ENCODE measurements at places on chromosomes 6 and 20.

GRCh38 chr6:53792016-53792415 is 2.8 kb upstream of the LRRC1 start:
- DNase-seq = no peak

GRCh38 chr6:161554883-161555282 is 281.0 kb upstream of the AGPAT4 start:
- DNase-seq = no peak

DNA sequence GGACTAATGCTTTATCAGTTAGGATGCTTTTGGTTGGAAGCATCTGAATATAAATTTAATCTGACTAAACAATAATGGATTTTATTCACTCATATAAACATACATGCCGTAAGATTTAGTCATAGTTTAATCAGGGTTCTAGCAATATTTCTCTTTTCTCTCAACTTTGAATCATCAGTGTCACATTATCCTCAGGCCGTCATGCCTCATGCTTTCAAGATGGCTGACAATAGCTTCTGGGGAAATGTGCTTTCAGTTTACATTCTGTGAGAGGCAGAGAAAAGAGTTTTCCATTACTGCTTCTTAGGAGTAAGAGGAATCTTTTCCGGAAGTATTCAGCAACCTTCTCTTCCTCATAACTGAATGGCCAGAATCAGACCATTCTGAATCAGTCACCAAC is 162.2 kb downstream of the GJA1 start:
- peak; percentile 58 for DNase-seq

DNA sequence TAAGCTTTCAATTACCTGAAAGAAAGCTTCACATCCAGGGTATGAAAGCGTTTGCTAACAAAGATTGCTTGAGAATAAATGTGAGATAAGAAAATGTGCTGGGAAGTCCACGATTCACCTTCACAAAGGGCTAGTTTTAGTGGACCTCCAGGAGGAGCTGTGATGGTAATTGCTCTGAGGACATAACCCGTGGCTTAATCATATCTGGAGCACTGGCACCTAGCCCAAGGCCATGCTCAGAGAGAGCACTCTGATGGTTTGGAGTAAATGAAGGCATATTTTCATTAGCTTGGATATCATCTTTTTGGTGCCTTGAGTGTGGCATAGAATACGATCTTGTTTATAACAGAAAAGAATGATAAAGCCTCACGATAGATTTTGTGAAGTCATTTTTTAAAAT is 46.9 kb upstream of the BACH2 start:
- peak; percentile 36 for DNase-seq

GRCh38 chr6:101125380-101125971 is 244.3 kb upstream of the ASCC3 start:
- DNase-seq = no peak

DNA sequence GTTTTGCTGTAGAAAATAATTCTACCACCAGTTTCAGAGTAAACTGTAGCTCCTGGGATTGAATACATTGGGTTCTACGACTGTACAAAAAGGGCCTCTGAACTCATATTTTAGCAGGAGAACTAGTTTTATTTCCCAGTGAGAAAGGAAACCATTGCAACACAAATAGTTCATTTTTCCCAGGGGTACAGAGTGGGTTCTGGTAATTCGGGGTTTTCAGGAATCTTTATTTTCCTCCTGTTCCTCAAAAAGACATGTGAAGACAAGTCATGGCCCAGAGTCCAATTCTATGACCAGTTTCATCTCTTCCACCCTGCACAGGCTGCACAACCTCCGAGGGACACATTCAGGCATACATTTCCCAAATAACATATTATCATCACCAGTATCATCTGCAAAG is 222.1 kb downstream of the HIVEP2 start:
- DNase-seq = no peak

- no peak for DNase-seq
Observed at GRCh38 chr6:49634092-49634835, 2.4 kb downstream of the RHAG start.

- no peak for DNase-seq
Observed at GRCh38 chr20:43534791-43535350, 24.0 kb upstream of the SGK2 start.

DNA sequence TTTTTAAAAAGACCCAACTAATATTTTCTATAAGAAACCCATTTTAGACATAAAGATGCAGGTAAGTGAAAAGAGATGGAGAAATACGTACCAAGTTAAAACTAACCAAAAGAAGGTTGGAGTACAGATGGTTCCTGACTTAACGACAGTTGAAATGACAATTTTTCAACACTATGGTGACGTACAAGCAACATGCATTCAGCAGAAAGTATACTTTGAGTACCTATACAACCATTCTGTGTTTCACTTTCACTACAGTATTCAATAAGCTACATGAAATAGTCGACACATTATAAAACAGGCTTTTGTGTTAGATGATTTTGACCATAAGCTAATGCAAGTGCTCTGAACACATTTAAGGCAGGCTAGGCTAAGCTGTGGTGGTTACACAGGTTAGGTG is 228.9 kb downstream of the RNGTT start:
- DNase-seq = no peak

GRCh38 chr6:33321227-33321626 is 3.7 kb upstream of the ZBTB22 start:
- DNase-seq = no peak

DNA sequence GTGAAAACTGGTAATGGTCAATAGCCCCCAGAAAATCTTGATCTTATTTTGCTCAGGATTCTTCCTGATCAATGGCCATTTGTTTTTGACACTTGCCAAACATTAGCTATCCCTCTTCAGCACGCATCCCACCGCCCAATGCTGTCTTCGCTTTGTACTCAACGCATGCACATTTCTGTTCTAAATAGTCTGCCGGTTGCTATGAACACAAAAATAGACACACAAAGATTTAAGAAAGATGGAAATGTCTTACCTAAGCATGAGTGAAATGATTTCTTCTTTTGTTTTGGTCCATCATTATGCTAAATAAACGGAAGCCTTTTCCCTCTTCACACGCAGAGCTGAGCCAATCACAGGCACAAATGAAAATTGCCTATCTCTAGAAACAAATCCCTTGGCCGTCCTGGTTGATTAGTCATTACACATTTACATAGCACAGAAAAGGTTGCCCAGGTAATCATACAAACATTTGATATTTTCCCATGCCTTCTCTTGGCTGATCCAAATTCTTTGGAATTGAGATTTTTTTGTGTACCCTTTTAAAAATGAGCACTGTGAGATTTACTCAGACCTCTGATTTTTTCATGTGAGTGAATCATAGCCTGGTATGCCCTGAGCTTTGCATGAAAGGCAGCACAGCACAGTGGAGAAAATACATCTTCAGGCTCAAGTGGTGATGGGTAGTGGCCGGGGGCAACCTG is 70.5 kb upstream of the FAM184A start:
- DNase-seq = no peak

DNA sequence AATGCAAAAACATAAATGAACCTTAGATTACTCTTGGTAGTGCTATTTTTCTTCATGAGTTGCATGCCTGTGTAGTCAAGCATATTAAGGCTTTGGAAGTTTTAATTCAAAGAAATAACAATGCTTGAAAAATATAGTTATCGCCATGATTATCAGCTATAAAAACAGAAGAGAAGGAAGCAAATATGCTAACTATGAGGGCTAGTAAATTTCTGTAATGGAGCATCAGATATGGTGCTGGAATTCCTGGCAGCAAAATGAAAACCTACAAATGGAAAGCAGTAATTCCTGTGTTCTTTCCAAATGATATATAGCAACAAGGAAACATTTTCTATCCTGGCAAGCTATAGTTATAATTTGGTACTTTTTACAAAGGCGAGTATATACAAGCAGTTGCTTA is 29.7 kb downstream of the DOP1A start:
- DNase-seq = no peak

DNA sequence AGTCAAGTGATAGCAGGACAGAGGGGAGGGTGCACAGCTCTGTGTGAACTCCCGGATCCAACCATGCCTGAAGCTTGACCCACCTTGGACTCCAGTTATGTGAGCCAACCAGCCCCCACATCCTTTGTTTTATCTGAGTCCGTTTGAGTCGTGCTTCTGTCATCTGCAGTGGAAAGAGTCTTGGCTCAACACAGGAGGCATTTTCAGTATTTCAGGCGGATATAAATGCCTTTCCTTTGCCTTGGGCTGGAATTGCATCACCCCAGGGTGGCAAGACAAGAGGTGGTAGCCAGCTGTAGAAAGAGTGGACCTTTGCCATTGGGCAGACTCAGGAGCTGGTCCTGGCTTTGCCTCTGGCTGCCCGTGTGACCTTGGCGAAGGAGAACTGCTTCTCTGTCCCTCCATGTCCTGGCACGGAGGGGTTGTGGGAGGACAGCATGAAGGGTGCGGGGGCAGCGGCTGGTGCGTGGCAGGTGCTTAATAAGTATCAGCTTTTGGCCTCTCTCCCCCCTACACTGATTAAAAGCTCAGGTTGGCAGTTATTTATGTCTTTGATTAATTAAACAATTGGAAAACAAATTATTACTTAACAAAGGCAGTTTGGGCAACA is 42.6 kb upstream of the APCDD1L start:
- no peak for DNase-seq

- no peak for DNase-seq
Observed at GRCh38 chr6:99132026-99132635, 184.4 kb upstream of the FBXL4 start.

DNA sequence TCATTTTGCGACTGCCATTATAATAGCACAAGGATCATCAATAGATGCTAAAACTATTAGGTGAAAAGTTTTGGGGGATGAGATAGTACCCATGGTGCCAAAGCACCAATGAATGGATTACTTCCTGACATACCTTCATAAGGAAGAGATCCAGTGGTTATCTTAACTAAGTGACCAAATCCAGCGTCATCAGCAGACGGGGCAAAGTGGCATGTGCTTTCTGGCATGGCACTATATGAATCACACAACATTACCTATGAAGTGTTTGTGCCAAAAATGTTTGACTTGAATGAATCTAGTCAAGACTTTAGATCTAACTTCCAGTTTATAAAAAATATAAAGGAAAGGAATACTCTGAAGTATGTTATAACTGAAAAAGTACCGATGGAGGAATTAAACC is 10.8 kb downstream of the TRIM26 start:
- no peak for DNase-seq

- DNase-seq = no peak
Observed at GRCh38 chr20:61718361-61719005, 347.2 kb downstream of the TAF4 start.

- no peak for DNase-seq
Observed at GRCh38 chr20:775679-776135, 7.4 kb upstream of the SLC52A3 start.

GRCh38 chr6:163170294-163170883 is 244.1 kb upstream of the QKI start:
- no peak for DNase-seq

DNA sequence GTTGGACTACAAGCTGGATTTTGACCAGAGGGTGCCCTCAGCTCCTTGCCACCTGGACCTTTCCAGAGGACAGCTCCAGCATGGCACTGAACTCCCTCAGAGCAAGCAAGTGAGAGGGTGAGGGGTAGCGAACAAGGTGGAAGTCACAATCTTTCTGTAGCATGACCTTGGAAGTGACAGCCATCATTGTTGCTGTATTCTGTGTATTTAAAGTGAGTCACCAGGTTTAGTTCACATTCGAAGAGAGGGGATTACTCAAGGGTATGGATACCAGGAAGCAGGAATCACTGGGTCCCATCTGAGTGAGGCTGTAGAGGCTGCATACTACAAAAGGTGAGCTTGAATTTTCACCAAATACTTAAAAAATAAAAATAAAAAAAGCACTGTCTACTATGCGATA is 280.0 kb upstream of the SPTLC3 start:
- no peak for DNase-seq

- no peak for DNase-seq
Observed at GRCh38 chr6:170052991-170053821, 237.7 kb downstream of the DLL1 start.

DNA sequence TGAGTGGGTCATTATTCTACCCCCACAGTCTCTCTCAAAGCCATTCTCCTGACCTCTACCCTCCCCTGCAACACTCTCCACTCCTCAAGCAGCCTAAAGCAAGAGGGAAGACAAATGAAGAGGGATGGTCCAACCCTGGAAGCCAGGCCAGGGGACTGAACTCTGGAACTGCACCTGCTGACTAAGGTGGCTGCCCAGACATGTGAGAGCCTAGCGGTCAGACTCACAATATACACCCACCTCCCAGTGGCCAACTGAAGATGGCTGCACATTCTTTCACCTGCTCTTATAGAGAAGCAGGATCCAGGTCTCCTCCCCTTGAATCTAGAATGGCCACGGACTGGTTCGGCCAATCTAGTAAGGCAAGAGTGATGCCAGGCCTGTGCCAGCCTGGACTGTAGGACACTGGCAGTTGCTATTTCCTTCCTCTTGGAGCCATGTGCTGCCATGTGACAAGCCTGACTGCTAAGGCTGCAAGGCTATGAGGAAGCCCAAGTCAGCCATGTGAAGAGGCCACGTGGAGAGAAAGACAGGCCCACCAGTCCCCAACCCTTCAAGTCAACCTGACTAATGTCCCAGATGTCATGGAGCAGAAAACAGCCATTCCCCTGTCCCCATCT is 31.8 kb downstream of the ACSS1 start:
- DNase-seq = no peak

DNA sequence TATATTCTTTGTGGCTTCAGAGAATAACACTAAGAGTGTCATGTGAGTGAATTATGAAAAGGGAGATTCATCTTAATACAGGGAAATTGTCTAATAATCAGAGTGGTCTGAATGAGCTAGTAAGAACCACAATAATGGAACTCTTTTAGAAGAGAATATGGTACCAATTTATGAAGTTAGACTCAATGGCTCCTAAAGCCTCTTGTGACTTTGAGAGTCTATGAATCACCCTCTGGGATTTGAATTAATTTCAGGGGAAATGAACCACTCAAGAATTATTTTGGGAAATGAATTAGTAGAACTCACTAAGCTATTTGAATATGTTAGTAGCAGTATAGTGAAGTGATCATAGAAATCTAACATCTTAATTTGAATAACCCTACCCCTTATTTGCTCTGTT is 14.3 kb downstream of the PCMT1 start:
- DNase-seq = peak; percentile 36

GRCh38 chr6:10682355-10682988 is 11.9 kb downstream of the C6orf52 start:
- no peak for DNase-seq

GRCh38 chr6:41636833-41637193 is 1.5 kb upstream of the MDFI start:
- DNase-seq = no peak

- no peak for DNase-seq
Observed at GRCh38 chr20:48790473-48791003, 37.3 kb downstream of the PREX1 start.

DNA sequence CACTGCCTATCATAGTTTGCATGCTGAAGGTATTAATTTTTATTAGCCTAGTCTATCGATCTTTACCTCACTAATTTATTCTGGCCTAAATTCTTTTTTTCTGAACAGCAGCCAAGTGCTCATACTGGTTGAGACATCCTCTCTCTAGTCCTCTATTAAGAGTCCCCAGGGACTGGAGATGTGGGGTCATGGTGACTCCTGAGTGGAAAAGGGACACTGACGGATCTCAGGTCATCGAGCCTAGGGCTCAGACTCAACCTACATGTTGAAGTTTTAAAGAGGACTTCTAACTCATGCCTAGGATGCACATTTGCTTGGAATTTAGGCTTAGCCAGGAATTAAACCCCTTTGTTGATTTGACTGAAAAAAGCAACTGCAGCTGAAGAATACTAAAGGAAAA is 378.1 kb downstream of the BTBD9 start:
- DNase-seq = no peak

GRCh38 chr20:1777476-1777820 is 117.8 kb upstream of the SIRPA start:
- DNase-seq = no peak

- DNase-seq = no peak
Observed at GRCh38 chr6:26155061-26155930, 68.1 kb downstream of the HFE start.
